ENCODE measurements at places on chromosomes 12 and 14. TPM values are rescaled to one million over a fixed set of nuclear protein-coding genes. Genes with fewer than 3 reads are reported as not detected.

- DNase-seq = no peak
These were observed 20.4 kb upstream of the TTC7B start for GRCh38 chr14:90836692-90837063.

DNA sequence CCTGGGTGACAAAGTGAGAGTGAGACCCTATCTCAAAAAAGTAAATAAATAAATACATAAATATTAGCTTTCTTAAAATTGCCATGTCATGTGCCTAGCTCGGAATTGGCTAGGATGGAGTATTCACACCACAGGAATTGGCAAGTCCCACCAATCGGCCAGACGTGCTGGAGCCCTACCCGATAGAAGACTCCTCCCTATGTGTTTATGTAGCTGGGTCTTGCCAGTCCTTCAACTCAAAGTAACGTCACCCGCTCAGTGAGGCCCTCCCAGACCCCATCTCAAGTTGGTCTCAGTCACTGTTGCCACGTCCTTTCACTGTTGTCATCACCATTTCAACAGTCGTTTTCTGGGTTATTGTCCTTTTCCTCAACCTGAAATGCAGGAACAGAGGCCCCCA lies 20.2 kb downstream of the VRTN start:
- no peak for DNase-seq

GRCh38 chr14:66634876-66635275 lies 126.9 kb downstream of the GPHN start:
- DNase-seq = no peak

- peak; percentile 35 for DNase-seq
These were observed 6.3 kb downstream of the FLRT2 start for GRCh38 chr14:85535991-85536832.

GRCh38 chr12:65881965-65882413 lies 57.7 kb downstream of the HMGA2 start:
- no peak for DNase-seq

DNA sequence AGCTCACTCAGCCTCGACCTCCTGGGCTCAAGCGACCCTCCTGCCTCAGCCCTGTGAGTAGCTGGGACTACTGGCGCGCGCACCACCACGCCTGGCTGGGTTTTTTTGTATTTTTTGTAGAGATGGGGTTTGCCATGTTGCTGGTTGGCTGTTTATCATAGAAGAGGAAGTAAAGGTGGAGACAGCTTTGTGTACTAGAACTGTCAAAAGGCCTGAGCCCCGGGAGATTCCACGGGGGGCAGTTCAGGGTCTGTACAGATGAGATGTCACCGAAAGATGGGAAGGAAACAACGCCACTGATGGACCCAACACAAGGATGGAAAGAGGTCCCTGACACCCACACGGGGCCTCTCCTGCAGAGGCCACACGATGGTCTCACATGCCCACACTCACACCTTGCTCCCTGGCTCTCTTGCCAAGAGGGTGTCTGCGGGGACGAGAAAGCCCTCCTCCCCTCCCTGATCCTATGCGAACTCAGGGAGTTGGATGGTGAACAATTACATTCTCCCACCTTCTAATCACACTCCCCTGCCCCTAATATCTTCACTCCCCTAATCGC lies 66.6 kb downstream of the KDM2B start:
- DNase-seq = no peak

- DNase-seq = no peak
These were observed 11.7 kb downstream of the HDAC7 start for GRCh38 chr12:47808050-47808449.

DNA sequence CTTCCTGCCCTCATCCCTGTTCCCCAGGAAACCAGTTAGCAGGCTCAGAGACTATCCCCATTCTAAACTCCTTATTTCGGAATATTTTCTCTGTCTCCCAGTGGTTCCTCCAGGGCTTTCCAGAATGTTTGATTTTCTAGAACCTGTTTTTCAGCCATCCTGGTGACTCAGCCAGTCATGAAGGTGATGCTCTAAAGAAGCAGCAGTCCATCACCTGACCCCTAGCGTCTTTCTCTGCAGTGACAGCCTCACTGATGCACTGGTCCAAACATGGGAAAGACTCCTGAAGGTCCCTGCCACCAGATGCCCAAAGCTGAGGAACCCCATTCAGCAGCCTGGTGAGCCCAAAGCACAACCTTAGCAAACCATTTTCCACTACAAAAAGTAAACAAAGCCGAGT lies 212.6 kb downstream of the PHETA1 start:
- peak; percentile 94 for DNase-seq

GRCh38 chr12:113862590-113863454 lies 103.3 kb downstream of the RBM19 start:
- no peak for DNase-seq

The NANOG gene
- total RNA-seq = not detected

The LRCOL1 gene
- not detected for total RNA-seq

The MTHFD1 gene
- total RNA-seq = 103 TPM

The KIF26A gene
- total RNA-seq = 3.1 TPM

The CLEC4C gene
- not detected for total RNA-seq

The CCT2 gene
- 306 TPM for total RNA-seq

The HOXC5 gene
- total RNA-seq = 0.29 TPM

The AKAP5 gene
- 0.58 TPM for total RNA-seq

The TAS2R20 gene
- total RNA-seq = 0.46 TPM

The CLEC1A gene
- total RNA-seq = not detected

The TSPAN11 gene
- total RNA-seq = not detected

The KRT75 gene
- total RNA-seq = 38.5 TPM

The CMTM5 gene
- not detected for total RNA-seq
